NCI-H1092 (cell line): ENCODE measurements at places on chromosomes 2 and 18.

GRCh38 chr2:232362174-232362900, 16.2 kb upstream of the ALPP start:
- DNase-seq = no peak

GRCh38 chr2:138307099-138307498, 194.5 kb upstream of the SPOPL start:
- no peak for DNase-seq

DNA sequence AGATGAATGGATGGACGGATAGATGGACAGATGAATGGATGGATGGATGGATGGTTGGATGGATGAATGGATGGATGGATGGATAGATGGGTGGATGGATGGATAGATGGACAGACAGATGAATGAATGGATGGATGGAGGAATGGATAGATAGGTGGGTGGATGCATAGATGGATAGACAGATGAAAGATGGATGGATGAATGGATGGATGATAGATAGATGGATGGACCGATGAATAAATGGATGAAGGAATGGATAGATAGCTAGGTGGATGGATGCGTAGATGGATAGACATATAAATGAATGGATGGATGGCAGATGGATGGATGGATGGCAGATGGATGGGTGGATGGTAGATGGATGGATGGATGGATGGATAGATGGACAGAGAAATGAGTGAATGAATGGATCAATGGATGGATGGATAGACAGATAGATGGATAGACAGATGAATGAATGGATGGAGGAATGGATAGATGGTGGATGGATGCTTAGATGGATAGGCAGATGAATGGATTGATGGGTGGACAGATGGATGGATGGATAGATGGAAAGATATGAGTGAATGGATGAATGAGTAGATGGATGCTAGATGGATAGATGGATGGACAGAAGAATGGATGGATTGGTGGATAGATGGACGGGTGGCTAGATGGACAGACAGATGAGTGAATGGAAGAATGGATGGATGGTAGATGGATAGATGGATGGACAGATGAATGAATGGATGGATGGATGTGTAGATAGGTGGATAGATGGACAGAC, 167.9 kb downstream of the TRIM43 start:
- no peak for DNase-seq

- DNase-seq = no peak
Observed at GRCh38 chr2:191678437-191679100, 633 bp downstream of the NABP1 start.

DNA sequence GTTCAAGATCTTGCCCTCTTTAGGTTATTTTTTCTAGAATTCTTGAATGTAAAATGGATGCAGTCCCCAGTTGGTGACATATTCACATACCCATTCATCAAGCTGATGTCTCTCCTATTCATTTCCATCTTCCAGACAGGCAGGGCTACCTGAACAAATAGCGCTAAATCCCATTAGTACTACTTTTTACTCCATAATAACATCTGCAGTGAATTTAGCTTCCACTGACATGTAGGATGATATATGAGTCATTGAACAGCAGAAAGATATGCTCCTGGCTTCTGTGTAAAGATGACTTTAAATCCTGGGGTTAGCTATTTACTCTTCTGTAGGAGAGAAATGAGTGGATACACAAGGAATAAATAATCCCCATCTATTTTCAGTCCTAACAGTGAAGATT, 194.7 kb downstream of the RND3 start:
- DNase-seq = no peak

- DNase-seq = no peak
Observed at GRCh38 chr2:132789066-132789465, 119.1 kb upstream of the LYPD1 start.

- no peak for DNase-seq
Observed at GRCh38 chr2:120622886-120623753, 112.5 kb upstream of the GLI2 start.

DNA sequence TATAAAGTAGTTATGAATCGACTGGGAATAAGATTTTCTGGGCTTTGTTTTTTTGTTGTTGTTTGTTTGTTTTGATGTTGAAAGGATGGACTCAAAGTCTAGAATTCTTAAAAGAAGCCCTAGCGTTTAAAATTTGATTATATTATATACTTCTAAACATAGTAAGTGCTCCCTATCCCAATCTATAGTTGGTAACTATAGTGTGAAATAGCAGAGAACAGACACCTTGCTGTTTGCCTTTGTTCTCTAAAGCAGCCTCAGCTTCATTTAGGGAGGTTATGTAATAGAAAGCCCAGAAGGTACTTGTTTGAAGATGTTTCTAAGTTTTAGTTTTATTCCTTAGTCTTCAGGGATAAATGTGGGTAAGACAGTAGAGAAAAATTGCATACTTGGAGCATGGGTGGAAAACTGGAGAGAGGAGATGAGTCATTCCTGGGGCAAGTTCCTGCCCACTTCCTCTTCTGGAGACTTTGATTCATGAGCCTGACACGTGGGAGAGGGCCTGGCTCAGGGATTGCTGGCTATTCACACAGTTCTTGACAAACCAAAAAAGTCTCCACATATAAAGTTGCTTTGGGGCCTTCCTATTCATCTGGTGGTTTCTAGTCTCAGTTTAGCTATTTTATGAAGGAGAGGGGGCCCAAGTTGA, 131.9 kb downstream of the MYO1B start:
- DNase-seq = no peak

- no peak for DNase-seq
Observed at GRCh38 chr2:169007356-169007755, 23.8 kb downstream of the ABCB11 start.

DNA sequence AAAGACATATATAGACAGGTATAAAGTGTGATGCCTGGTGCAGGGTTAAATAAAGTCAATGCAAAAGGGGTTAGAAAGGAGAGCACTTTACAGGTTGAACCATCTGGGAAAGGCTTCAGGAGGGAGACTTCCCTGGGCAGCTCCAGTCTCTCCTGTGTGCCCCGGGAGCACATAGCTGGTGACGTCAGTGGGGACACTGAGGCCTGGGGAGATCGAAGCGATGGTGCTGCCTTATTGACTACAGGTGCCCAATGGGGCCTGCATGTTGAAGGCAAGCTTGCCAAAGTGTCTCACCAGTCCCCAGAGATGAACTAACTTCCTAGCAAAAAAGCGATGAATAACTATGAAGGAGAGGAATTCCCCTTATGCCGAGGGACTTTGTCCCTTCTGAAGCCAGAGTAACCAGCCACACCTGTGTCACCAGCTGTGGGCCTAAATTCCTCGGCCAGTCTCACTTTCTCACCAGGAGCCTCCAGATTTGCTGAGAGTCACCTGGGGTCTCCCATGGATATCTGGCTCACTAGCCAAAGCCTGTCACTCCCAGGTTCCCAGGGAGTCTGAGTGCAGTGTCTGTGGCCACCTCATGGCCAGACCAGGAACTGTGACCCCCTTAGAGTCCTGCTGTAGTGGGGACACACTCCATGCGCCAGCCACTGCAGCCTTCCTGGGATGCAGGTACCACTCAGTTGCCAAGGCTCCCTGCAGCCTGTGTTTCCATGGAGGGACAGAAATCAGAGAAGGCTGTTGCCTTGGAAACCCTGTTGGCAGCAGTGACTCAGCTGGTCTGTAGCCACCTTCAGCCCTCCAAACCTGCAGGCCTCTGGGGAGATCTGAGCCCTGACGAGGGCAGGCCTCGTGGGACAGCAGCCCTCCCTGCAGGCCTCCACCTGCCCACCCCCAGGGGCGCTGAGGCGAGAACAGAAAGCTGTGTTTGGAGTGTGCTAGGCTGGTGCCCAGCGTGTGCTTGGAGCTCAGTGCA, 128.7 kb downstream of the CTIF start:
- peak; percentile 74 for DNase-seq

DNA sequence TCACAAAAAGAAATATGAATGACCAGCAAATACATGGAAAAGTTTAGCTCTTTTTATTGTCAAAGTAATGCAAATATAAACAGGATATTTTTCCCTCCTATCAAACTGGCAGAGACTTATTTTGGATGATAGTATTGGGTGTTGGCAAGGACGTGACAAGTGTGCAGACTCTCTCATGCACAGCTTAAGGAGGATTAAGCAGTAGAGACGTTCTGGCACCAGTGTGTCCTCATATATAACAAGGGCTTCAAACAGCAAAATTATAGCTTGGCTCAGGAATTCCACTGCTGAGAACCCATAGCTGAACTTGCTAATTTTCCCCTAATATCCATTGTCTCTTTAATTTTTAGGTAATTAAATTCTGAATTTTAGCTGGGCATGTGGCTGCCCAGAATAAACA, 114.4 kb downstream of the FAM124B start:
- no peak for DNase-seq

- peak; percentile 57 for DNase-seq
Observed at GRCh38 chr2:199462956-199463692, 5.4 kb upstream of the SATB2 start.

DNA sequence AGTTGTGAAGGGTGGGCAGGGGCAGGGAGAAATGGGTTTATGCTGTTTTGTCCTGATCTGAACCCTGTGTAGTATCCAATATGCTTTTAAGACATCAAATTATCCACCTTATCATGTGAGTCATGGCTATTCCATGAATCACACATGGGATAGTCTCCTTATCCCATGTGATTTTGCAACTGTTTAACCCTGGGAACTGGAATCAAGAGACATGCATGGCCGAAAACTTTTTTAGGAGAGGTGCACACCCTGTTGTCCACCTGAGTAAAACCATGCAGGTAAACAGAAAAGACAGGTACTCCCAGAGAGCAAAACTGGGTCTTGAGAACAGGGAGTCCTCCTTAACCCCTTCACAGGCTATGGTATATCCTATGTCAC, 490.6 kb upstream of the HS6ST1 start:
- no peak for DNase-seq

DNA sequence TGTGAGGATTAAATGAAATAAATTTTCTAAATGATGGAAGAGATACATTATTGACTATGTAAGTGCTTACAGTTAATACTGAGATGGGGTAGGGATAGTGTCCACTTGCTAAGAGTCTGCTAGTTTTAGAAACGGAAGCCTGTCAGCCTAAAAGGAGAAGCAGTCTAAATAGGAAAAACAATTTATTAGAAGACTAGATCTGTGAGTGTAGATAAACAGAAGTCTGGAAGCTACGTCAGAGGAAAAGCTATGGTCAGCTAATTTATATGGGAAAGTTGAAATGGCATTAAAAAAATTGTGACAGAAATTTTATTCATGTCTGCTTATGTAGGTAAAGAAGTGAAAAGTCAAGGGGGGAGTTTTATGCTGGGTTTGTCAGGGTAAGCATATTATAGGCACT, 1338.4 kb upstream of the CHAC2 start:
- DNase-seq = no peak

GRCh38 chr2:37156071-37156856, 516 bp downstream of the EIF2AK2 start:
- DNase-seq = no peak

DNA sequence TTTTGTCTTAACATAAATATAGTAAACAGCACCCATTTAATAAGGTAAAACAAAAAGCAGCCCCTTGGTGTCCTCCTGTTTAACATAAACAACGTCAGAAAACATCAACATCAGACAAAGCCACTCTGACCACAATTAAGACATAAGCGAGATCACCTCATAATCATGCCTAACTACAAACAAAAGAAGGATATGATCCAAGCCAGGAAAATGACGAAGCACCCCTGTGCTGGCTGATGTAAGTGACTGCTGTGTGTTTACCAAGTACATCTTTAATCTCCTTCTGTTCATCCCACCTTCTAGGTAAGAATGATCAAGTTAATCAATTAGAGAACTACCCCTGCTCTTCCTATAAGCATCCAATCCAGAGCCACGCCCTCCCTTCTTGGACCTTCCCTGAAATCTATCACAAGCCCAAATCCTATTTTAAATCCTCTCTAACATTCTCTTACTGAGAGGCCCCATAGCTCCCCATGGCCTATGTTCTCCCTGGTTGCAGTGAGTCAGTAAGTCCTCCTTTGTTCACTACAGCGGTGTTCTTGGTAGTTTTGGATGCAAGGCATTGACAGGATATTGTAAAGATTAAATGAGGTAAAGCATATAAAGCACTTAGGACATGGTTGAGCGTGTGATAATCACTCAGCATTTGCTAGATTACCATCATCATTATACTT, 424.2 kb downstream of the TSN start:
- DNase-seq = no peak

DNA sequence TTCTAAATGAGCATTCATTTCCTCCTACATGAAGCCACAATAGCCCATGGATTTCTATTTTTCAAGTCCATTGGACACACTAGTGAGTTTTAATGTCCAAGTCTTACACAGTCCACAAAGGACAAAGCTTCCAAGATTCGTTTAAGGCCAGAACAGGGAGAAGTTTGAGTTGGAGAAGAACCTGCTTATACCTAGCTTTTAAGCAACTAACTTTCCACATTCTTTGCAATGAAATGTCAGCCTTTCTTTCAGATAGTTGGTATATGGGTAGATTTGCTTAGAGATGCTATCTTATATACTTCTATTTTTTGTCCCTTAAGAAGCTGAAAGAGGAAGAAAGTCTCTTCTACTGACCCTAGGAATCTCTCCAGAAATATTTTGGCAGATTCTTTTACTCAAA, 66.1 kb upstream of the NPAS2 start:
- no peak for DNase-seq

DNA sequence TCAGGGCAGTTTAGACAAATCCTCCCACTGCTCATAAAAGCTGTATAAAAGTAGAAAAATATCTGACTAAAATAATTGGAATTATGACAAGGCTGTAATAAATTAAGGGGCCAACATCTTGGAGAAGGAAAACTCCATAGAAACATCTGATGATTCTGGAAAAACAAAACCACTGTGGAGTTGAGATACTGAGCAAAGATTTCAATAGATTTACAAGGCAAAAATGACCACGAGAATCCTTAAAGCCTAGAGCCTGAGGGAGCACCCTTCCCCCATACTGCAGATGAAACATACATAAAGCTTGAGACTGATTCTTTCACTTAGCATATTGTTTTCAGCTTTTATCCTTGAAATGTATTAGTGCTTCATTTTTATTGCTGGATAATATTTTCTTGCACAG, 286.4 kb upstream of the MMADHC start:
- no peak for DNase-seq

- DNase-seq = peak; percentile 49
Observed at GRCh38 chr2:211396815-211397214, 840.4 kb downstream of the CPS1 start.

GRCh38 chr2:68865108-68865507, 6.1 kb downstream of the BMP10 start:
- DNase-seq = no peak

GRCh38 chr2:14827226-14828023, 194.9 kb downstream of the LRATD1 start:
- no peak for DNase-seq
